ENCODE measurements at places on chromosomes 3 and 15.

DNA sequence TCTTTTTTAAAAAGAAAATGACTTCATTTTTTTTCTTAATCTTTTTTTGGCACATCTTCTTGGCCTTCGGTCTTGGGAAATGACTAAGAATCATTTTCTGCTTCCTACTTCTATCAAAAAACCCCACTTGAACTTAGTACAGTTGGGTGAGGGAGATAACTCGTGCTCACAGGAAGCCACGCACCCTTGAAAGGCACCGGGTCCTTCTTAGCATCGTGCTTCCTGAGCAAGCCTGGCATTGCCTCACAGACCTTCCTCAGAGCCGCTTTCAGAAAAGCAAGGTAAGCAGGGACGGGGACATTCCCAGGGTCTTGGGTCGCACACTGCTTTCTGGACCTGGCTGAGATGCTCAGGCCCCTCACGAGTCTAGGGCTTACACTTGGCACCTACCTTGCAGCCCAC, at the start of gene CCR4:
Gene CCR4 (plus strand): TSS at position 235 of the 402 bp plus-strand sequence. CDS start 1,779 bp downstream, outside the sequence.
- DNase-seq, result peak; percentile 51

- DNase-seq, result no peak
Observed at GRCh38 chr15:68349151-68349550, 71.6 kb downstream of the FEM1B start.

- no peak for DNase-seq
Observed at GRCh38 chr15:85741021-85741421, 53.7 kb downstream of the KLHL25 start.

- DNase-seq, result no peak
Observed at GRCh38 chr3:114644367-114644766, 350.5 kb downstream of the TIGIT start.

GRCh38 chr3:48402907-48403306, 27.0 kb downstream of the PLXNB1 start:
- DNase-seq, result no peak

DNA sequence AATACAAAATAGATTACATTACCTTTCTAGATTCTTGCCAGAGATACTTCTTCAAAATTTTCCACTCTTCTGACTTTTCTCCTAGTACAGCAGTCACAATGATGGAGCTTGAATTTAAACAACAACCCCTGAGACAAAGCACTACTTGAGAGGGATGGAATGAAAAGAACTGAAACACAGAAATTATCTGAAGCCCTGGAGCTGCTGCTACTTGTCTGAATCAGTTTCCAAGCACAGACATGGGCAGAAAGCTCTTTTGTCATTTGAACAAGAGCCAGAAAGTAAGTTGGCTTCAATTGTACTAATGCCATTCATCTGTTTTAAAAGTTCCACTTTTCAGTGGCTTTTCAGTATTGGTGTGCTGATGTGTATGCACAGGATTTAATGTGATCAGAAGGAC, 718.5 kb upstream of the ARPP21 start:
- DNase-seq, result no peak

DNA sequence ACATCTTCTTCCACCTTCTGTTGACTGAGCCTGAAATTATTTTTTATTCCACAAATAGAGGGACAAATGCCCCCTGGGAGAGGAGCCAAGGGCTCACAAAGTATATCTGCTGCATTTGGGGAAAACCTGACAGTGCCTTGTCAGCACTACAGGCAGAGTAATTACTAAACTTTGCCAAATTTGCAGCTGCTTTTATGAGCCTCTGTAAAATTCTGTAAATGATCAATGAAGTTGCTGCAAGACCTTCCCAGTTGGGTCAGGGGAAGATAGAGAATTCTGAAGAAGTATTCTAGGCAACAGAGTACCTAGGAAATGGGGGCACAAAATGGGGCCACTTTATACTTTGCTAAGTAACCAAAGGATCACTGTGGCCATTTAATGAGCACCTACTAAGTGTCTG, 10.5 kb downstream of the GHSR start:
- no peak for DNase-seq

GRCh38 chr3:138051947-138052802, 42.2 kb downstream of the CLDN18 start:
- DNase-seq, result no peak

DNA sequence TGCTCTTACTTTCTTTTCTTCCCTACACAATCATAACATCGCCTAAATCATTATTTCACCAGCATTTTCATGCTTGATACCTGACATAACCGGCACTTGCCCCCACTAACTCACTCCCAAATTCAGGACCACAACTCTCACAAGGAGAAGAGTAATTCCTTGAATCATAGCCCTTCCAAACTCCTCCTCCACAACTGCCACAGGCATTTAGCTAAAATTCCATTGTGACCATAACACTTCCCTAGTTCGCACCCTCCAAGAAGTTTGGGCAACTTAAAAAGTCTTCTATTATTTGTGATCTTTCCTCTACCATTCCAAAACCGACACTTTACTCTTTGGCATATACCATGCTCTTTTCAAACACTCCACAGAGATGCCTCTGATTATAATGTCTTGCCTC, 59.4 kb upstream of the XRN1 start:
- no peak for DNase-seq

DNA sequence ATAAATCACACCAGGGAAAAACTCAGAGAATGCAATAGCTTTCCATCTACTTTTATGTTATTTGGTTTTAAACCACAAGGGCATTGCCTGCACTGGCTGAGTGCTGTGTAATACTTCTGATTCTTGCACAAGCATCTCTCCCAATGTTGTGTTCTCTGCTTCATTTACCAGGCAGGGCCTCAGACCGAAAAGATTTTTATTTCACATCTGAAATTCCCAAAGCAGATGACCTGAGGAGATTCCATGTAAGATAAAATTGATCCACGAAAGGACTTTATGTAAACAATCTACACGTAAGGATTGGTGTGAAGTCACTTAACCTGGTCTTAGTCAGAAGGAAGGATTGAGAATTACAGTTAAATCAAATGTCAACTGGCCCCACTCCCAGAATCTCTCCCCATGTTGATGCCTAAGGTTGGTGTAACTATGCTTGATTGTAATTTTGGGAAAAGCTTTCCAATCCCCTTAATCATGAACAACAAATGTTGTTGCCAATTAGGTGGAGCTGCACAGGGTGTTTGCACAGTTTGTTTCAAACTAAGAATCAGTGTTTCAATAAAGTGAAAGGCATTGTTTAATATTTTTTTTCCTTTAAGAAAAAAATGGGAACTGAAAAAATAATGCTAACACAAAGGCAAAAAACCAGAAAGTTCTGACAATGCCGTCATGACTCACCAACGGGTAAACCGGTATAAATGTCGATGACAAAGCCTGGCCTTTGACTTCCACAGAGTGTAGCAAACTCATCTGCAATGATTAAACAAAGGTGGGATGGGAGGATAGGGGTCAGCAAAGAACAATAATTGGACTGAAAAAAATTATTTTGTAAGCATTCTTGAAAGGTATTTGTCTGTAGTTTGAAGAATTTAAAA, 128.6 kb downstream of the DUT start:
- DNase-seq, result no peak

- DNase-seq, result no peak
Observed at GRCh38 chr3:35654476-35654875, 15.2 kb downstream of the ARPP21 start.

Data from activated T-cell treated with anti-CD3 and anti-CD28 coated beads, Interleukin-2, amount 50 U/mL, for 4 hours (primary cell).